ENCODE measurements at places on chromosomes 3 and 15.

DNA sequence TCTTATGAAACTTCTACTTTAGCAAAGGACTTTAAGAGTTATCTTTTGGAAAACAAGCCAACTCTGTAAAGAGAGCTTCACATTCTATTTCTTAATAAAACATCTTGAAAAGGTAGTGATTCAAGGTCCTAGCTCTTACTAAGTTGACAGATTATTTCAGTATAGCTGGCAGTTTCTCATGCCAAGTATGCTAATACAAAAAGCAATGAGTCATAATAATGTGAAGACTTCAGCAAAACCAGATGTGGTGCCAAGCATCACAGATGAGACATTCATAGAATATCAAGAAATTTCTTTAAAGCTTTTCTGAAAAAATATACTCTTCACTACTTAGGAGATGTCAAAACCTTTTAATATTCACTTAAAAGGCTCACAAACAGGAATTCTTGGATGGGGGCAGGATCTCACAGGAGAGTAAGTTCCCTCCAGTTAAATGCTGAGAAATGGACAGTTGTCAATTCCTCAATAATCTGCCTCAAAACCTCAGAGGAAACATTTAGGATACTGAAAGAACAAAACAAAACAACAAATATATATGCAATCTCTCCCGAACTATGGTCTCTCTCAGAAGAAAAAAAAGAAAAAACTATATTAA, 45.6 kb downstream of the DCBLD2 start:
- no peak for DNase-seq

DNA sequence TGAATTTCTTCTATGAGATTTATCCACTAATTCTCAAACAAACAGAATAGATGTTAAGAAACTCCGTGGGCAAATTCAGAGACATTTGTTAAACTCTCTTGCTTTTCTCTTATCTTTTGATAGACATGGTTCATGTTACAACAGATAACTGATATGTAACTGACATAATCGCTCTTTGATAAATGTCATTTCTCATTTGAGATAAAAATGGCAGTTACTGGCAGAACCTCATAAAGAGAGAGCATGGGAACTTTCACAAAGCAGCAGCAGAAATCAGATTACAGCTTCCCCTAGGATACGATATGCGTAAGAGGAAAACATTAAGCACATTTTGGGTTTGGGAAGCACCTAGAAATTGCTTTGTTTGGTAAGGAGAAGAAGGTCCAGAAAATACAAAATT, 126.1 kb downstream of the CADPS start:
- no peak for DNase-seq

DNA sequence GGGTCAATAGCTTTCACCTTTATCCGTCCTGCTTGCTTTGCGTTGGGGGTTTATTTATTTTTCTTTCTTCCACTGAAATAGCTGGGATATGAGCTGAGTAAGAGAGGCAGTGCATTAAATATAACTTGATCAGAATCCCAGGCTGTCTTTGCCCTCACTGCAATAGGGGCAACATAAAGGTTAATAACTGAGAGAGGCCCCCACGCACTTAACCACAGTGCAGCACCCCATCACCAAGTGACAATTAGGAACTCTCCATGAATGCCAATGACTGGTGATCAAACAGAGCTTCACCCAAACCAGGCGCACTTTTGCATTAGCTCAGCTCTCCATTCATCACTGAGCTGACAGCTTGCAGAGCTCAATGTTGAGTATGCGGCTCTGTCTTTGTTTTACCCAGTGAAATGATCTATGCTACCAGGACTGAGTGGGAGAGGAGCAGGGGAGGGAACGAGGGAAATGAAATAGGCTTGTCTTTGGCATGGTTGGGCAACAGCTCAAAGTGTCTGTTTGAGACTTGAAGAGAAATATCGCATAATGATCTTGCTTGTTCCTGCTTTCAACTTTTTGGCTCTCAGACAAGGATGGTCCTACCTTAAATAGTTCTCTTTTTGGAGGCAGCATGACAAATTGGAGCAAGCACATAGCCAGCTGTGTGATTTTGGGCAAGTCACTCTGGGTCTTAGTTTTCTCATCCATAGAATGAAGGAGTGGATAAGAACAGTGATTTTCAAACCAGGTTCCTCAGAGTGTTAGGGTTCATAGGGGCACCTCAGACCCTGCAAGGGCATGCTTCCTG, 14.5 kb upstream of the GLCE start:
- DNase-seq, result no peak

DNA sequence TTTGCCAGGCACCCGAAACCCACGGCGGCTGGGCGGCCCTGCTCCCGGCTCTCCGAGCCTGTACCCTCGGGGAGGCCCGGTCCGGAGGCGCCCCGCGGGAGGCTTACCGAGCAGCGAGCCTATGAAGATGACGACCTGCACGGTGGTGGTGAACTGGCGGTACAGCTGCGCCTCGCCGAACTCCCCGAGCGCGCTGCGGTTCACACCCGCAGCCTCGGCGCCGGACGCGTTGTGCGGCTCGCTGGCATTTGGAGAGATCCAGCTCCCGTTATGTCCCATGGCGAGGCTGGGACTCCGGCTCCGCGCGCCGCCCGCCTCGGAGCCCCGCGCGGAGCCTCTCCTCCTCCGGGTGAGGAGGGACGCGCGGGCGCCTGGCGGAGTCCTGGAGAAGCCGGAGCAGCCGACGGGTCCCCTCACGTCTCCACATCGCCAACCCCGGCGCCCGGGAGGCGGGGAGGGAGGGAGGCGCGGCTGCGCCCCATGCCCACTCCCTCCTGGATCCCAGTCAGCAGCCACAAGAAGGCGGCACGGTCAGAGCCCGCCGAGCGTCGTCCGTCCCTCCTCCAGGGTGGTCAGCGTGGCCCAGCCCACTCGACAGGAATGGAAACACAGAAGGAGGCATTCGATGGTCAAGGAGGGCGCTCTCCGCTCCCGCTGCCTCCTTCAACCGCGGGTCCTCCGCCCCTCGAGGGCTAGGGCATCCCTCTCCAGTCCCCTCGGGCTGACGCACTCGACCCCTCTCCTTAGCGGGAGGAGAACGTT, at the start of gene GPR176:
GPR176 (minus strand) TSS at position 519 of the 762 bp plus-strand sequence; CDS start at position 279, 240 bp downstream.
- no peak for DNase-seq

DNA sequence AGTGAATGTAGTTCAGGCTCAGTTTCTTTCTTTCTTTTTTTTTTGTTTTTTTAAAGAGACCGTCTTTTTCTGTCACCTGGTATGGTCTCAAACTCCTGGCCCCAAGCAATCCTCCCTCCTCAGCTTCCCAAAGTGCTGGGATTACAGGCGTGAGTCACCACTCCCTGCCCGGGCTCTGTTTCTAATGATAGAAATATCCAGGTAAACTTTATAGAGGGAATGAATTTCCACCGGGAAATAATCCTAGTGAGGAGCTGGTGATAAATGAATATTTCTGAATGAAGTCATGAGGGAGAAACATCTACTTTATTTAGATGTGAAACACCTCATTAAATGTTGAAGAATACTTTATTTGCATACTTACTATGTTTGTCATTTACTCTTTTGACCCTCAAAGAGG, 7.2 kb downstream of the RNF13 start:
- DNase-seq, result no peak

DNA sequence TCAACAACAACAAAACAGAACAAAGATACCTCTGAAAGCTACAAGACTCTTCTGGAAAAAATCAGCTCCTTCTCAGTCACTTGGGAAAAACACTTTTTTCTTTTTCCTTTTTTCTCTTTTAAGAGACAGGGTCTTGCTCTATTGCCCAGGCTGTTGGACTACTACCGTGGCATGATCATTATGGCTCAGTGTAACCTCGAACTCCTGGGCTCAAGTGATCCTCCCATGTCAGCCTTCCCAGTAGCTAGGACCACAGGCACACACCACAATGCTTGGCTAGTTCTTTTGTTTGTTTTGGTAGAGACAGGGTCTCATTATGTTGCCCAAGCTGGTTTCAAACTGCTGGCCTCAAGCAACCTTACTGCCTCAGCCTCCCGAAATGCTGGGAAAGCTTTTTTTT, 12.8 kb downstream of the MYO9A start:
- DNase-seq, result no peak

DNA sequence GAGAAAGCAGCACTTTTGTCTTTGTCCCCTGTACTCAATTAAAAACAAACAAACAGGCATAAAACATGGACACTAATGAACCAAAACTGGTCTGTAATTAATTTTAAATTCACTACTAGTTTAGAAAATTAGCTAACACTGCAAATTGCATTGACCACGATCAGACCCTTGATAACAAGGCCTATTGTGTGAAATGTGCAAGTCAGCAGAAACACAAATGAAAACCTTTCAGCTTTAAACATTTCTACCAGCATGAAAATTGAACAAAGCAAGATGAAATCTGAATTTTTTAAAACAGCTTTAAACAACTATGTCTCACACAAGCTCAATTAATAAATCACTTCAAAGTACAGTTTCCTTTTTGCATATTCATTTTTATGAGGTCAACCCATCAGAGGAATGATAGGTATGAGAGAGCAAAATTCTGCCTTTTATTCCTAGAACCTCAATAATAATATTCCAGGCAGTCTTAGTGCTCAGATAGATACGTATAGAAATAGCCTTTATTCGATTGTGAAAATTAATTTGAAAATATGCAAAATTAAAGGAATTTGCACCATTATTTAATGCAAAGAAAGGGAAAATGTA, 27.0 kb upstream of the CHMP2B start:
- no peak for DNase-seq

GRCh38 chr15:100732211-100733055, 130.0 kb downstream of the ASB7 start:
- no peak for DNase-seq

- DNase-seq, result no peak
These were observed 179.0 kb downstream of the P3H2 start for GRCh38 chr3:189941679-189942078.

DNA sequence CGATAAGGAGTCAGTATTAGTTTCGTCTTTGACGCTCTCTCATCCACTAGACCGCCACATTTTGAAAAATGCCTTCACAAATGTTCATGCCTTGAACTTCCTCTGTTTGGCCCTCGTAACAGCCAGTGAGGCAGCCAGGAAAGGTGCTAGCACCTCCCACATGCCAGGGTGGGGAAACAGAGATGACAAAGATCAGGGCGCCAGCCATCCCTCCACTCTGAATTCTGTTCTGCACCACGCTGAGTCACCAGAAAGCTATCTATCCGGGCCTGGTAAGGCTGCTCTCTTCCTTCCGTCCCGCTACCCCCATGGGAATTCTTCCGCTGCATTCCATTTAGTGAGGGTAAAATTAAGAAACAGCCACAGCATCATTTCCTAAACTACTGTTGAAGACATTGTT, 31.3 kb upstream of the BCL2L10 start:
- no peak for DNase-seq

DNA sequence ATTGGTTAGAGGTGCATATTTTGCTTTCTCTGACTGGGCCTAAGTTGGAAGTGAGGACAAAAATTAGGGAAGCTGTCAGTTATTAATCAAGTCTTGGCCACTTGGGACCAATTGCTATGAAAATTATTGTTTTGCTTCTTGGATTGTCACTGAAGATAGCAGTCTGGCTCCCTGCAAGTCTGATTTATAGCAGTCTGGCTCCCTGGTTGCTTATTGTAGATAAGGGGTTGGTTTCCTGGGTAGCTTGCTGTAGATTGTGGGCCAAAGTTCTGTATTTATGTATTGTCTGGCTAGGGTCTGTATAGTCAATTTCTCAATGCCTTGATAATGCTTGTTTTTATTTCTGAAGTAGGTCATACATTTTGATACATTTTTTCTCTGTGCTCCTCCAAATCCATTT, 13.3 kb upstream of the DRD3 start:
- DNase-seq, result no peak

DNA sequence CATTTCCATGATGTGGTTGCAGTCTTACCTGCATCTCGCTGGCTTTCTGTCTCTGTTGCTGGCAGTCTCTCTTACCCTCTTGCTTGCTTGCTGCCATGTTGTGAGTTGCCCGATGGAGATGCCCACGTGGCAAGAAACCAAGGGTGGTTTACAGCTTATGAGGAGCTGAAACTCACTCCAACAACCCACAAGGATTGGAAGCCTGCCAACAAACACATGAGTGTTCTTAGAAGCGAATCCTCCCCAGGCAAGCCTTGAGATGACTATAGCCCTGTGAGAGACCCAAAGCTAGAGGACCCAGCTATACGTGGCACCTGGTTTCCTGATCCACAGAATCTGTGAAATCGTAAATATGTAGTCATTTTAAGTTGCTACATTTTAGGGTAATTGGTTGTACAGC, 490.9 kb upstream of the ADAMTS9 start:
- DNase-seq, result no peak

- no peak for DNase-seq
These were observed 193.6 kb downstream of the UBE2E2 start for GRCh38 chr3:23396746-23397145.

DNA sequence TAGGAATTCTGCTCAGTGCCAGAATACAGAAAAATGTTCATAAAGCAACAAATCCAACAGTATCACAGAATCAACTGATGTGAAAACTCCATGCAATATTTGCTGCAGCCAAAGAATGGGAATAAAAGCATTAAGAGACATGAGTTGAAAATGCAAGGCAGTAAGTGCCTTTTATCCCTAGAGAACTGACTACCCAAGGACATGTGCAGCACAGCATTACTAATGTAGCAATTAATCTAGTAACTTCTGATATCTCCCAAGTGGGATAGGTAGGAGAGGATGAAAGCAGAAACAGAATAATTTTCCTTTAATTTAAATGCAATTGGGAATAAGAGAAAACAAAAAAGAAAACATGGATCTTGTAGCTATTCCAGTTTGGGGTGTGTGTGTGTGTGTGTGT, 497.5 kb upstream of the CBLB start:
- DNase-seq, result no peak

- DNase-seq, result no peak
These were observed 135.0 kb downstream of the TFG start for GRCh38 chr3:100844063-100844936.

GRCh38 chr3:78659386-78659987, 1108.3 kb downstream of the ROBO1 start:
- DNase-seq, result no peak

- DNase-seq, result no peak
These were observed 279.9 kb downstream of the PTPRG start for GRCh38 chr3:61841111-61841845.

GRCh38 chr15:81516461-81516860, 142.4 kb upstream of the TMC3 start:
- no peak for DNase-seq

DNA sequence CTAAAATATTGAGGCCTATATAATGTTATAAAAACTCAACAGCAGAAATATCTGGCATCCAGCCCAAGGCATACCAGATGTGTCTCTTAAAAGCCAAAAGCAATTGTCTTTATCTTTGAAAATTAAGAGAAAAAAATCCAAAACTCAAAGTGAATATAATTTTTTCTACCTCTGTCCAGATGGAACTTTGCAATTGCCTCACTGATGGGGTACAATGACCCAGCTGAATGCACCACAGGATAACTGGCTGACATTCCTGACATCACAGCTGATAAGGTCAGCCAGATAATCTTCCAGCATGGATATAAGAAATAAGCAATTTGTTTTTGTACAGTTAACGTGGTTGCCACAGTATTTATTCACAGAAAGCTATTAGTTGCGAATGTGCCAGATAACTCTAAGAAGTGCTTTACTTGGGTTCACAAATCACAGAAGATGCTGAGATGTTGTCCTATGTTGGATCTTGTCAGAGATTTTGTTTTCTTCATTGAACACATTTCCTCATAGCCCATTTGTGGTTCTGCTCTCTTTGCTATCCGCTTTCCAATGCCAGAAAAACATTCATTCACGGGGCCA, 566.9 kb upstream of the CCDC54 start:
- DNase-seq, result no peak

Data from KG1 (cell line).